Activated T-cell treated with anti-CD3 and anti-CD28 coated beads for 4 hours (primary cell): ENCODE measurements at places on chromosomes 4 and X.

DNA sequence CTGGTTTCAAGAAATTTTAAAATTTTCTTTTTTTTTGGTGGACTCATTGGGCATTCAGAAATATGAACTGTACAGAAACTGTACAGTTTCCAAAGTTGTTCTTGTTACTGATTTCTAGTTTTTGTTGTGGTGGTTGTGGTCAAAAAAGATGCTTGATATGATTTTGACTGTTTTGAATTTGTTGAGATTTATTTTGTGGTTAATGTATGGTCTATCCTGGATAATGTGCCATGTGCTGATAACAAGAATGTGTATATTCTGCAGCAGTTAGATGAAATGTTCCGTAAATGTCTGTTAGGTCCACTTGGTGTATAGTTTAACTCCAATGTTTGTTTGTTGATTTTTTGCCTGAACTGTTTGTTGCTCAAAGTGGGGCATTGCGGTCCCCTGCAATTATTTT lies 127.6 kb upstream of the NUDT6 start:
- no peak for DNase-seq

DNA sequence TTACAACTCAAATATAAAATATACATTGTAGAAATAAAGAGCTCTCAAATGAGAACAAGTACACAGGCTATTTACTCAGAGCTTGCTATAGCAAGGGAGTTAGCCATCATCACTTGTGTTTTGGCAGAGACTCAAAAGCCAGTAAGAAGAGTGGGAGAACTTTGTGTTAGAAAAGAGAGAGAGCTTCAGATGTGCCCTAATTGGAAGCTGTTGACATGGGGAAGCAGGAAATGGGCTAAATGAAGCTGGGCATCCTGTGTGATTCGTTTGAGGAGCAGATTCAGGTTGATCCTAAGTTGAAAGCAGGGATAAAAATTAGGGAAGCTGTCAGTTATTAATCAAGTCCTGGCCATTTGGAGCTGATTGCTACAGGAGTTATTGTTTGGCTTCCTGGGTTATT lies 207.4 kb upstream of the MAOA start:
- no peak for DNase-seq

- no peak for DNase-seq
These were observed 810.3 kb downstream of the IL1RAPL1 start for GRCh38 chrX:29397506-29397905.

- no peak for DNase-seq
These were observed 202.0 kb downstream of the DCLK2 start for GRCh38 chr4:150280081-150280895.

- DNase-seq: no peak
These were observed 1574.3 kb upstream of the PABPC4L start for GRCh38 chr4:135775909-135776308.

DNA sequence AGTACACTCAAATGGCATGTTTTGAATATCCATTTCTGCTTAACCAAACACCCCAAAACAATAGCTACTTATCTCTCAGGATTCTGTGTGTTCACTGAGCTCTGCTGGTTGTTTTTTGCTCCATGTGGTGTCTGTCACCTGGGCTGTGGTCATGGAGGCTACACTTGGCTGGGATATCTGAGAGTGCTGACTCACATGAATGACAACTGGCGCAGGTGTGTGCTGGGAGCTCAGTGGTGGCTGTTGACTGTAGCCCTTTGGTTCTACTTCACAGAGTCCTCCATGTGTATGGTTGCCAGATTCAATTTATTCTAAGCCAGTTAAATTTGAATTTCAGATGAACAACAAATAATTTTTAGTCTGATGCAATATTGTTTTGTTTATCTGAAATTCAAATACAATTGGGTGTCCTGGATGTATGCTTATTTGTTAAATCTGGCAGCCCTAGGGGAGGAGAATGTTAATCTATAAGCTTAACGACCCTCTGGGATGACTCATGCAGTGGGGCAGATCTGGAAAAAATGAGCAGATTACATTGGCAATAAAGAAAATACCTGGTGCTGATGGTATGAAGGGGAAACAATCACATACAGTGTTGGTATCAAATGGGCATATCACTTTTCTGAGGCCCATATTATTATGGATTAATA lies 28.2 kb upstream of the TCEAL4 start:
- no peak for DNase-seq

DNA sequence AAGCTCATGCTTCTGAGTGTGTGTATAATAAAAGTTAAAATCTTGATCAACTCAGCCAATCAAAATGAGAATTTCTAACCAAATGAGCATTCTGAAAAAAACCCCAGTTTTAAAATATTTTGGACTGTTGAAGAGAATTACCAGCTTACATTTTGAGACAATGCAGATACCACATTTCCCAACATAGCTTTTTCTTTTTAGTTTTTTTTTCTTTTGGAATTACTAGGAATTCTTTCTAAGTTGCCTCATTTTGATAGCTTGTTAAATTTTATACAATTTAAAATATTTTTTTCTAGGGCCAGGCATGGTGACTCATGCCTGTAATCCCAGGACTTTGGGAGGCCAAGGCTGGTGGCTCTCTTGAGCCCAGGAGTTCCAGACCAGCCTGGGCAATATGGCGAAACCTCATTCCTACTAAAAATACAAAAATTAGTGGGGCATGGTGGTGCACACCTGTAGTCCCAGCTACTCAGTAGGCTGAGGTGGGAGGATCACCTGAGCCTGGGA lies 2.2 kb downstream of the RP2 start:
- no peak for DNase-seq
